ENCODE measurements at places on chromosomes 16 and 17.
A peak's percentile ranks its signal among the peaks of the same experiment; 100 is the strongest.

GRCh38 chr17:39981766-39982375 lies 1.3 kb downstream of the PSMD3 start:
- peak; percentile 37 for DNase-seq

DNA sequence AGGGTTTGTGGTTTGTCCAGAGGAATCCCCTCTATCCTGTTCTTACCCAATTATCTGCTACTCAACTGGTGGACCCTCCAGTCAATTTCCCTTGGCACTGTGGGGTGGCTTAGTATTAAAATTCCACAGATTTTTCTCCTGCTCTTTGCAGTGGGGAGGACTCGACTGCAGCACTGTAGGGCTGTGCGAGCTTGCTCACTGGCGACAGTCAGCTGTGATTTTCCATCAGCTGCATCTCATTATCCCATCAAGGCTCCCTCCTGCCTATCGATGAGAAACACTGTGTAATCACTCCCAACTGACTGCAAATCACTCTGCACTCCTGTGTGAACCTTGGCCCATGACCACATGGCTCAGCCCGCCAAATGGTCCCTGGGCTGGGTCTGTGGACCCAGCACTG lies 90.5 kb upstream of the MAF start:
- no peak for DNase-seq

GRCh38 chr17:49942947-49943346 lies 26.0 kb upstream of the DLX4 start:
- DNase-seq = no peak

DNA sequence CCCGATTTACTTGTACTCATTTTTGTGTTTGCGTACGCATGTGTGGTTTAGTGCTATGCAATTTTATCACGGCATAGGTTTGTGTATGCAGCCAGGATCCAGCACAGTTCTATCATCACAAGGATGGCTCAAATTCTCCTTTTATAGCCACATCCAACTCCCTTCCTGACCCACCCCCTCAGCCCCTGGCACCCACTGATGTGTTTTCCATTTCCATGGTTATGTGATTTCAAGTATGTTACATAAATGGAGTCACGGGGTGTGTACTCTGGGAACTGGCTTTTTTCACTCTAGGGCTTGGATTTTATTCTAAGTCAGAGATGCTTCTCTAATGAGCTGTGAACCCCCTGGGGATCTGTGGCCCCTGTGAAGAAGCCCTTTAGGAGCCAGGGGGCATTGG lies 16.8 kb downstream of the IL4R start:
- DNase-seq = no peak

DNA sequence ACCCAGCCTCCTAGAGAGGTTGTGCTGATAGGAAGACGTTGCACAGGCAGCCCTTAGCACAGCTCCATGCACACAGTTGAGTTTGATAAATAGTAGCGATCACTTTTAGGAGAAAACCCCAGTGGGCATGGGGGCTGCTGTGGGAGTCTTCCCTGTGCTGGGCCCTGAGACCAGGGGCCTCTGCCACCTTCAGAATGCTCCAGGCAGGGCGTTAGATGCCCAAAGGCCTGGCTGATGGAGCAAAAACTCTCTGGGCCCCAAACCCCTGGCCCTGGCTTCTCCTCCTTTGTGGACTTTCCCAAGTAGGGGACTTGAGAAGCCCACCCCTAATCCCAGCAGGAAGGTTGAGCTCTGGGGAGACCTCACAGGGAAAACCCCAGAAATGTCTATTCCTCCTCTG lies 14.3 kb upstream of the SLC4A1 start:
- DNase-seq = no peak

DNA sequence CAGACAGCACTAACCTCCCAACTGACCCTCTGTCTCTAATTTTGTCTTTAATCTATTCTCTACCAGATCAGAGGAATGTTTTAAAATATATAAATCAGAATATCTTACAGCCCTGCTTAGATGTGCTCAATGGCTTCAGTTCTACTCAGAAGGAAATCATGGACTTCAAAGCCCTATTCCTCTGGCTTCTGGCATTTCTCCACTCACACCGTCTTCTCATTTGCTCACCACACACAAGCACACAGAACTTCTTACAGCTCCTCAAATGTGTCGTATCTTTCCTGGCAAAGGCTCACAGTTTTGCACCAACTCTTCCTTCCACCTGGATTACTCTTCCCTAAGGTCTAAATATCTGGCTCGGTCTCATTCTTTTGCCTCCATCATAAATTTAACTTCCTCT lies 71.6 kb upstream of the NUDT7 start:
- DNase-seq = no peak
